ENCODE measurements at places on chromosomes 2 and 18.

DNA sequence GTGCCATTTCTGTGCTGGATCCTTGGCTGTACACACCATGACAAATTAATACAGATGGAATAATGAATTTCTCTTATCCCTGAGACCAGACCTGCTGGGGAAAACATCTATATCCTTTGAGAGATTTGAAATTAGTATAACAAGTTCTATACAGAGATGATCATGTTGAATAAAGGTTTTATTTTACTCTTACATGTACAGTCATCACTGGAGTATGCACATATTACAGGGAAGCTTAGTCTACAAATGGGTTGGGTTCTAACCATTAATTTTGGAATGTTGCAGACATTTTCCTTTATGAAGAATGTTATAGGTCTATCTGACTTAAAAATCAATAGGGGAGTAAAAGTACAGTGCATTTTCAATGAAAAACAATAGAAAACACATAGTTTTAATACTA is 29.9 kb upstream of the MMADHC start:
- DNase-seq, result no peak

GRCh38 chr2:30257266-30258214 is 26.2 kb downstream of the LBH start:
- DNase-seq, result no peak

GRCh38 chr2:238848976-238849853 is 1.3 kb downstream of the TWIST2 start:
- no peak for DNase-seq

DNA sequence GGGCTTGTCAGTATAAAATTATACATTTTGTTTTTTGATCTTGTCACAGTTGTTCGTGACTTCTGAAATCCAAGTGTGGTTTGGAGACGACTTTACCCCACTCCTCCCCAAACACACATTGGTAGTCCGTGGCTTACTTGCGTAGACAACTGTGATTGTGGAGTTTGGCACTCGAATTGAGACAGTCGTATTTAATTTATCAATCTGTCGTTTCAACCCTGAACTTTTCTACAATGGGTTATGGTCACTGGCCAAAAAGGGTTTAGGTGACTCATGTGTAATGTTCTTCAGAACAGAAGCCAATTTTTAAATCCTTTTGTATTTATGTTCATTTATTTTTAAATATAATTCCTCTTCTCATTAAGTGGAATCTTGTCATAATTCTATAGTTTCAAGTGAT is 129.9 kb downstream of the SPTBN1 start:
- no peak for DNase-seq
